ENCODE measurements at places on chromosomes 5 and 9. TPM values are rescaled to one million over a fixed set of nuclear protein-coding genes. Genes with fewer than 3 reads are reported as not detected.
A peak's percentile ranks its signal among the peaks of the same experiment; 100 is the strongest.

The SPINK4 gene
- not detected for total RNA-seq

The RAI14 gene
- total RNA-seq, result 2.3 TPM

The SMC2 gene
- total RNA-seq, result 66.4 TPM

The NME5 gene
- not detected for total RNA-seq

The VAV2 gene
- 5.4 TPM for total RNA-seq

DNA sequence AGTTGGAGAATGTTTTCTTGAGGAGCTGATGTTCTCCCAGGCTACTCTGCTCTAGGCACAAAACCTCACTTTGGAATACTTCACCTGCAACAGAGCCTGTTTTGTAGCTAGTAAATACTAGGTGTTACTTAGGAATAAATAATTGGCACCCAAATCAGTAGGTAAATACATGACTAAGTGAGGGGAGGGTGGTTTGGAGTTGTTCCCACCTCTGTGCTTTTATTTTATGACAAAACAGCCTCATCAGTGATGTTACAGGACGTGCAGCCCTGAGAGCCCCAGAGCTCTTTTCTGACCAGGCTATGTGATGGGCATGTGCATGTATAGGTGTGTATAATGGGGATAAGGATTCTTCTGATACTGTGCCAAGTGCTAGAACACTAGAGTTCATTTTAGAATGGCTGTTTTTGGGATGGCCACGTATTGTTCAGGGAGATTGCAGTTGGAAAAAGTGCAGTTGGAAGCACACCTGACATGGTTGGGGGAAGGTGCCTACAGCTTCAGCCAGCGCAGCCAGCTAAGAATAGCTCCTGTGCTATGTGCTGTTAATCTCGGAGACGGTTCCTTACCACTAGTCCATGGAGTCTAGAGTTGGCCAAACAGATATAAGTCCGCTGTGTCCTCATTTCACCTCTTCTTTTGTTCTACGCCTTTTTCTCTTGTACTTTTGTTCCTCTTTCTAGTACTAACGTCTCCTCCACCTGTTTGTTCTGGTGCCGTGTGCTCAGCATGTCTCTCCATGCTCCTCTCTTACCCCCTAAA lies 284.7 kb downstream of the FANCC start:
- no peak for DNase-seq
- peaks cover 2% of the 10 kb centered on the region for H3K36me3 ChIP-seq
- no peak overlapping the region for H3K4me3 ChIP-seq
- H3K27ac ChIP-seq, result no peak overlapping the region
- H3K4me1 ChIP-seq, result no peaks in the 10 kb centered on the region
- H3K27me3 ChIP-seq, result no peaks in the 10 kb centered on the region

DNA sequence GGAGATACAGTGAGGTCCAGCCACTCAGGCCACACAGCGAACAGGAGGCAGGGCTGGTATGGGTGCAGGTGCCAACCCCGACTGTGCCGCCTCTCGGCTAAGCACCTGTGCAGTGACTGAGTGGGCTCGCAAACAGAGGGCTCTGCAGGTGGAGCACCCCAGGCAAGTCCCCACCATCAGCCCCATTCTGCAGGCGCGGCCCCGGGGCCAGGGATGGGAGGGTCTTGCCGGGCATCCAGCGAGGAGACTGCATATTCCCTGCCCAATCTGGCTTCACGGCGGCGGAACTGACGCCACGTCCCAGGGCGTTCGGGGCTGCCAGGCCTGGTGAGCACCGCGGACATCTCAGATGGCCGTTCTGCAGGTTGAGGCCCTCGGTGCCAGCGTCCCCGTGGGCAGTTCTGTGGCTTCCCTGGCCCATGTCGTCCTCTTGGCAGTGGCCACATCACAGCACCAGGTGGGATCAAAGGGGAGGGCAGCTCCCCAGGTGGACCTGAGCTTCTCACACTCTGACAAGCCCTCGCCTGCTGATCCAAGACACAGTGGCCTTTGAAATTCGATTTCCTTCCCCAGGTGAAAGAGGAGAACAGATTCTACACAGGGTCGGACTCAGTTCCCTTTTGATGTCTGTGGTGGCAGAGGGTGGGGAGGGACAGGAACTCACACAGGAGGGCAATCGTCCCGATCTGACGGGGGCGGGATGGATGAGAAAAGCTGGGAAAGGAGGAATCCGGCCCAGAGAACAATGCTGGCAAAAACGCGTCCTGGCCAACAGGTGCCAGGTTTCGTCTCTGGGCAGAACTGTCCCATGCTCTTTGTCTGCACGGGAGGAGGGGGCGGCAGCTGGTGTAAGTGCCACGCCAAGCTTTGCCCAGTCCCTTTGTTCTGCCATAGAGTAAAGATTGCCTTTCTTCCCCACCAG lies 18.8 kb downstream of the DBH start:
- H3K27ac ChIP-seq, result no peak overlapping the region
- H3K27me3 ChIP-seq, result peaks cover 50% of the 10 kb centered on the region
- H3K4me1 ChIP-seq, result peaks cover 24% of the 10 kb centered on the region
- no peaks in the 10 kb centered on the region for H3K36me3 ChIP-seq
- DNase-seq, result no peak

GRCh38 chr5:174832811-174833210 lies 108.4 kb downstream of the MSX2 start:
- H3K4me3 ChIP-seq, result no peak overlapping the region
- H3K36me3 ChIP-seq, result no peaks in the 10 kb centered on the region
- peaks cover 8% of the 10 kb centered on the region for H3K27me3 ChIP-seq

DNA sequence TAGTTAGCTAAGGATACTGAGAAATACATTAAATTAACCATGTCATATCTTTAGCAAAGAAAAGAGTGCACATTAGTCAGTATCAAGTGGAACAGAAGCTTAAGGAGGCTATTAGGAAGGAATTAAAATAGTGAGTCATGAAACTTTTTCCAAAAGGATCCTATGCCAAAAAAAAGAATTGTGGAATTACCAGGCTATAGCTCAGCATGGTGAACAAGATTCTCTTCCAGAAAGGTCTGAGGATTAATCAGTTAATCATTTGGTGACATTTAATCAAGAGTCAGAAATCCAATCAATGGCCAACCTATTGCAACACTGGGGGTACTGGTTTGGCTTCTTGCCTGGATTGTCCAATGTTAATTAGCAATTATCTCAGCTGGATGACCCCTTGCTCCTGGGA lies 244.5 kb upstream of the NMUR2 start:
- no peak overlapping the region for H3K4me3 ChIP-seq
- H3K36me3 ChIP-seq, result no peaks in the 10 kb centered on the region
- H3K27ac ChIP-seq, result no peak overlapping the region
- H3K27me3 ChIP-seq, result no peaks in the 10 kb centered on the region

- H3K4me3 ChIP-seq, result no peak overlapping the region
- no peak overlapping the region for H3K27ac ChIP-seq
- no peaks in the 10 kb centered on the region for H3K27me3 ChIP-seq
- no peak for DNase-seq
- no peaks in the 10 kb centered on the region for H3K4me1 ChIP-seq
- H3K36me3 ChIP-seq, result peaks cover 17% of the 10 kb centered on the region
These were observed 12.0 kb downstream of the RAD1 start for GRCh38 chr5:34903260-34903659.

DNA sequence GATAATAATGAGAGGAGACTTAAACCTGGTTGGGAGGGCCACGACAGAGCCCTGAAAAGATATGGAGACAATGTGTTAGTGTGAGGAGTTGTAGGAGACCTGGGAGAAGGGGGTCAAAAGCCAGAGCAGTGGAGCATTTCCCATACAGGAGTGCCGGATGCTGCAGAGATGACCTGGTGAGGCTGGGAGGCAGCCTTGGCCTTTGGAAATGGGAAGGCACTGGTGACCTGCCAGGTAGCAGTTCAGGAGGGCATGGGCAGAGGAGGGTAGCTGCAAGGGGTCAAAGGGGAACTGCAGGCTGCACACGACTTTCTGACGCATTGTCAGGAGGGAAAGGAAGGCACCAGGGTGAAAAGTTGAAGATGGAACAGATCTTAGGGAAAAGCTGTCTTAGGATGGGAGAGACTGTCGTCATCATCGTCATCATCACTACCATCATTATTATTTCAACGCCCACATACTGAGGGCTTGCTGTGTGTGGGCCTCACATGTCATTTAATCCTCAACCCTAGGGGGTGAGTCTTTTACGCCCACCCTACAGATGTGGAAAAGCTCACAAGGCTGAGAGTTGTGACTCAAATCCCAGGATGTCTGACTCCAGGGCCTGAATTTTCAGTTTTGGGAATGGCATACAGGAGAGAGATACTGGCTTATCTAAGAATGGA lies 13.3 kb downstream of the ARAP3 start:
- H3K36me3 ChIP-seq, result no peaks in the 10 kb centered on the region
- H3K4me1 ChIP-seq, result peaks cover 5% of the 10 kb centered on the region
- H3K27ac ChIP-seq, result peak overlapping the region; percentile 2
- H3K27me3 ChIP-seq, result no peaks in the 10 kb centered on the region
